ENCODE measurements at places on chromosomes 2 and 18.

GRCh38 chr2:109057686-109058085, 68.7 kb upstream of the EDAR start:
- peak; percentile 53 for DNase-seq

- DNase-seq: no peak
Measured at GRCh38 chr18:80112624-80113248, 3.7 kb downstream of the ADNP2 start.

GRCh38 chr2:100832885-100833284, 12.9 kb downstream of the NPAS2 start:
- no peak for DNase-seq

GRCh38 chr18:47863041-47863440, 67.4 kb downstream of the SMAD2 start:
- DNase-seq: no peak

GRCh38 chr18:7618891-7619442, 51.9 kb downstream of the PTPRM start:
- no peak for DNase-seq

- DNase-seq: no peak
Measured at GRCh38 chr2:199903111-199903510, 8.0 kb upstream of the C2orf69 start.

DNA sequence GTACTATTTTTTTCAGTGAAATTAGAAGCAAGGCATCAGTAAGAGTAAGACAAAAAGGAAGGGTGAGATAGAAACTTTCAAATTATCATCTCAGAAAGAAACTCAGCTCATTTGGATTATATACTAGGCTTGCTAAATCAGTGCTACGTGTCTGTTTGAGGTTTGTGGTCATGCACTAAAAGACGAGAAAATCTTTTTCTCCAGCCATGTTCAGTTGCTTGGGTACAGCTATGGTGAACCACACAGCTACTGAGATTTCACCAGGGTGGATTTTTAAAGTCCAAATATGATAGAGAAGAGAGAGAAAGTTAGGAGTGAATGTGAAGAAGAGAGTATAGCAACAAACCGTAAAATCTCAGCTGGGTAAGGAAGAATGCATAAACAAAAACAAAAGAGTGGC, 161.6 kb downstream of the PTH2R start:
- no peak for DNase-seq

DNA sequence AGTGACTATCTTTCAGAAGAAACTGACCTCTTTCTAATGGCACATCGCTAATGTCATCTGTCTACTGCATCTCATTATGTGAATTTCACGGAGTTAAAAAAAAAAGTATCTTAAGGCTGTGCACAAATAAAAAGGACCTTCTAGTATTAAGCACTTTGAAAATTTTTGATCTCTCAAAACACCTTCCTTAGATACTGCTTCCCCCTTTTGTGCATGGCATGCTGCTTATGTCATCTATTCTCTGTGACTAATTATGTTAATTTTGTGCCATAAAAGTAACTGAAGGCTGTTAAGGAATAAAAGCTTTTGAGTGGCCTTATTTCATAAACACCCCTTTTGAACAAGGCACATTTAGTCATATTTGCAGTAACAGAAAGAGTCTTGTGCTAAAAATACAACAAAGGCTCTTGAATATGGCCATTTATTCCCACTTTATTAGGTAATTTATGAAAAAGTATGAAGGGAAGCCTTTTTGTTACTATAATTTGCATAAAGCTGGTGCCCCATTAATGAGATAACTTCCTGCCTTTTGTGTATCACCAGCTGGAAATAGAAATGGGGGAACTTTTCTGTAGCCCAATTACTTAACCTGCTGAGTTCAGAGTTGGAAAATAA, 1412.0 kb upstream of the ZEB2 start:
- no peak for DNase-seq

- peak; percentile 42 for DNase-seq
Measured at GRCh38 chr2:11582862-11583752, 49.3 kb downstream of the GREB1 start.

DNA sequence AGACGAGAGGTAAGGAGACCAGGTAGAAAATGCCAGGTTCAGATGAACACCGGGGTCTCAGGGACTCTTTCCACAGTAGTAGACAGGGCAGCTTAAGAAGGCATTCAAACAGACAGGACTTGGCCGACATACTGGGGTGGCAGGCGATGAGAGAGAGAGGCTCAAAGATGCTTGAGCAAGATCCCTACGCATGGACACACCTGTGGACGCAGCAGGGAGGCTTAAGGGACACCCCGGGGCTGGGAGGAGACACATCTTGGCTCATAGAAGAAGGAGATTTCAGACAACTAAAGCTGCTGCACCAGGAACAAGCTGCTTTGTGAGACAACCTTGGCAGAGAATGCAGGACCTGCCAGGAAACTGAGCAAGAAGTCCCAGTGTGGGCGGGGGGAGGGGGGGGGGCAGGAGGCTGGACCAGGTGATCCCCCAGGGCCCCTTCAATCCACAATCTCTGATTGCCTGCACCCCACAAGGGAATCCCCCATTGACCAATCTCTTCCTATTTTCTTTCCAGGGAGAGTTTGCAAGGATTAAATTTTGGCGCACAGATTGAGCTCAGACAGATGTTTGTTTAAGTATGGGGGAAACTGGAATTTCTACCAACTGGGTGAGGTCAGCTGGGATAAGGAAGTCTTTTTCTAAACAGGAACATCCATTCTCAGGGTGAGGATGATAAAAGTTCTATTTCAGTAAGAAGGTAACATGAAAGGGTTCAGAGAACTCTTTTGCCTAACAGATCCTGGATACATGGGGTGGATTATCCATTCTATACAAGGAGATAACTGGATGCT, 400.7 kb downstream of the NBAS start:
- no peak for DNase-seq

- DNase-seq: no peak
Measured at GRCh38 chr2:24984912-24985311, 13.2 kb upstream of the DNAJC27 start.

DNA sequence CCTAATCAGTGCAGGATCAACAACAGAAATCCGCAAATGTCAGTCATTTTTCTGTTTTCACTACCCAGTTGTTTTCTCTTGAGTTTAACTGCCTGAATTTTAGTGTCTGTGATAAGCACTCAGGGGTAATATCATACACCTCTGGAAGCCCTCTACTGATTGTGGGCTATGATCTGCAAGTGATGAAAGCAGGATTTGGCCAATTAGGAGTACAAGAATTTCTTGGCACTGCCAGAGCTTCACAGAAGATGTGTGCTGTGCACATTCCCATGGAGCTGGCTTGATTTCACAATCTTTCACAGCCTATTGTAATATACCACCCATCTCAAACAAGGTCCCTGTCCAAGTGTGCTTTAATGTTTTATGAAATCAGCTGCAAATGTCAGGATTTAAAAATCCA, 27.3 kb upstream of the TDRD15 start:
- no peak for DNase-seq

DNA sequence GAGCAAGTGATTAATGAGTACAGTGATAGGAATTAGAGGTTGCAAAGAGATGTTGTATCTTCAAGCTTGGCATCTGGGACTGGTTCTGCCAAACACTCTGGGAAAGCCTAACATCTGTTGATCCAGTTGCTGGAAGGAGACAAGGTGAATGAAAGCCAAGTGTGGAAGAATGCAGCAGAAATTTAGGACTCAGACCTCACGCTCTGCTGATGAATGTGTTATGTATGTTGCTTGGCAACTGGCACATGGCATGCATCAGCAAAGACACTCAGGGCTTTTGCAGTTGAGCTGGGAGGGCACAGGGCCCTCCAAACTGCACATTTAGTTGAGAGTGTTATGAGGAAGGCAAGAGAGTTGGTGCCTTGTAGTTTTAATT, 105.5 kb downstream of the COLEC12 start:
- no peak for DNase-seq

DNA sequence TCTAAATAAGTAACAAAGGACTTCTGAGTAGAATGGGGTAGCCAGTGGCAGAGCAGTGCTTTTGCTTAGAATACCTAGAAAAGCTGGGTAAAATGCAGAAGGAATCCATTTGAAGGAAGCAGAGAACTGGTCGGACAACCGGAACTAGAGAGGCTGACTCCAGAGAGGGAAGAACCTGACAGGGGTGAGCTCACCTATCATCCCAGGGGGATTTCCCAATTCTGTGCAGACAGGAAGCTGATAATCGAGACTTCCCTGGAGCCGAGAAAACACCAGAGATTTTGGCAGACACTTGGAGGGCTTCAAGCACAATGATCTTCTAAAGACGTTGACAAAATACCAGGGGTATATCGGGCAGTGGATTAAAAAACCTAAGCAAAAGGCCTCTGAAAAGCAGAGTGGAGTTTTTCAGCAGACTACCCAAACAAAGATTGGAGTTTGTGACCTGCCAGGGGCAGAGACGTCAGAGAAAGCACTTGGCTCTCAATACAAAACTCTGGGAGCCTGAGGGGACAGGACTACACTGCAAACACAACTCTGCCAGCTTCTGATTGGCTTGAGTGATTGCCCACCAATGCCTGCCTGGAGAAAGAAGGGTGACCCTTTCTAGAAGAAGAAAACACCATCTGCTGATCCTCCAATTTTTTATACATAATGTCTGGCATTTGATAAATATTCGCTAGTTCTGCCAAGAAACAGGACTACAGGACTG, 67.5 kb upstream of the TTN start:
- DNase-seq: no peak

GRCh38 chr2:55809875-55810621, 113.5 kb downstream of the EFEMP1 start:
- no peak for DNase-seq

- no peak for DNase-seq
Measured at GRCh38 chr2:141528990-141529389, 601.8 kb downstream of the LRP1B start.

DNA sequence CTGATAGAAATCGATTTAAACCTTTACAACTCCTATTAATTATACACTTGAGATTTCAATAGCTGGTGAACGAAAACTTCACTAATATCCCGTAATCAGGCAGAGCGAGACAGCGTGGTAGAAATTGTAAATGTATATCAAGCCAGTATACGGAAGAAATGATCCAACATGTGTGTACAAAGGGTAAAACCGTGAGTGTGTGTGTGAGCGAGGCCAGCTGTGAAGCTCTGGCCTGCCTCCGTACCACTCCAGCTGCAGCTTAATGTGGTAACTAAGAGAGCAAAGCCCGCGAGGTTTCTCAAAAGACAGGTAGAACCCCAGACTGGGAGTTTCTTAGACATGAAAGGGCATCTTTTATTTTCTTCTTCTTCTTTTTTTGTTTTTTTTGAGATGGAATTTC, 52.3 kb upstream of the ZNF516 start:
- DNase-seq: no peak

GRCh38 chr2:98377544-98377943, 31.3 kb downstream of the CNGA3 start:
- no peak for DNase-seq

GRCh38 chr2:195619590-195619989, 37.4 kb upstream of the SLC39A10 start:
- no peak for DNase-seq

DNA sequence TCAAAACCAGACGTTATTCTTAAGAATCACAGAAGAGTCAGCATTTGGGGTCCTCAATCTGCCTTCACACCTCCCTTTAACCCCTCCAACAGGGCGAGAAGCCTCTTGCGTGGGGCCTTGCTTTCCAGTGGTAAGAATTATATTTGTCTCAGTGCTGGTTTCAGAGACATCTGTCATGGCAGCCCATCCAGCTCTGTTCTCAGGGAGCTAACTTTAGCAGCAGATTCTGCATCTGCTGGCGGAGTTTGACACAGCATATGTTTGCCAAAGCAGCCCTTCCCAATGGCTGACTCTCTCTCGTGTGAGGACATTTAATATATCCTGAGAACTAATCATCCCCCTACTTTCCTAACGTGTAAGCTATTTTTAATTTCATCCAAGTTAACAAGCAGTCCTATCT, 91.5 kb upstream of the BCL11A start:
- DNase-seq: no peak

- DNase-seq: no peak
Measured at GRCh38 chr2:209463226-209463625, 39.4 kb downstream of the MAP2 start.

DNA sequence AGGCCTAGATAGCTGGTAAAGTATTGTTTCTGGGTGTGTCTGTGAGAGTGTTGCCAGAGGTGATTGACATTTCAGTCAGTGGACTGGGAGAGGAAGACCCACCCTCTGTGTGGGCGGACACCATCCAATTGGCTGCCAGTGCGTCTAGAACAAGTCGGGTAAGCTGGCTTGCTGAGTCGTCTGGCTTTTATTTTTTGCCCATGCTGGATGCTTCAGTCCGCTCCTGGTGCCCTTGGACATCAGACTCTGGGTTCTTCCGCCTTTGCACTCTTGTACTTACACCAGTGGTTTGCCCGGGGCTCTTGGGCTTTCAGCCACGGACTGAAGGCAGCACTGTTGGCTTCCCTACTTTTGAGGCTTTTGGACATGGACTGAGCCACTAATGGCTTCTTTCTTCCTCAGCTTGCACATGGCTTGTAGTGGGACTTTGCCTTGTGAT, 24.3 kb downstream of the DIS3L2 start:
- DNase-seq: no peak

DNA sequence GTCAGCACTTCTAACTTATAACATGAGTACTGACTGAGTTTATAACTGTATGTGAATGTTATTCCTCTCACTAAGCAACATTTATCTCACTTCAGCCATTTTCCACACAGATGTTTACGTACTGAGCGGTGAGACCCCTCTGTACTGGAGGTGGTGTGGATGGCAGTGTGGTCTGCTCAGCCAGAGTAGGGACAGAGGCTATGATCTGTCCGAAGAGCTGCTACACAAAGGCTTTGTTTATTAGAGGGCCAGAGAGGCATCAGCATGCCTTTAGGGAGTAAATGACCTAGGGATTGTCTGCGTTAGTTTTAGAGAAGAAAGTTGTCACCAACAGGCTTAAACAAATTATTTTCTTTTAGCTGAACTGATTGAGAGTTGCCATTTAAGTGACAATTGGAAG, 23.2 kb upstream of the TACR1 start:
- no peak for DNase-seq

- no peak for DNase-seq
Measured at GRCh38 chr2:54409752-54410151, 46.4 kb upstream of the SPTBN1 start.

GRCh38 chr2:64114063-64114911, 29.9 kb downstream of the PELI1 start:
- no peak for DNase-seq

- no peak for DNase-seq
Measured at GRCh38 chr2:2879071-2879470, 498.5 kb downstream of the EIPR1 start.

GRCh38 chr2:46545015-46545839, 65.9 kb downstream of the TMEM247 start:
- DNase-seq: no peak

Data from activated naive CD4-positive, alpha-beta T cell (primary cell).